ENCODE measurements at places on chromosomes 4 and X.
A peak's percentile ranks its signal among the peaks of the same experiment; 100 is the strongest.

GRCh38 chr4:139764182-139764581 lies 98.6 kb downstream of the MGST2 start:
- DNase-seq, result no peak

DNA sequence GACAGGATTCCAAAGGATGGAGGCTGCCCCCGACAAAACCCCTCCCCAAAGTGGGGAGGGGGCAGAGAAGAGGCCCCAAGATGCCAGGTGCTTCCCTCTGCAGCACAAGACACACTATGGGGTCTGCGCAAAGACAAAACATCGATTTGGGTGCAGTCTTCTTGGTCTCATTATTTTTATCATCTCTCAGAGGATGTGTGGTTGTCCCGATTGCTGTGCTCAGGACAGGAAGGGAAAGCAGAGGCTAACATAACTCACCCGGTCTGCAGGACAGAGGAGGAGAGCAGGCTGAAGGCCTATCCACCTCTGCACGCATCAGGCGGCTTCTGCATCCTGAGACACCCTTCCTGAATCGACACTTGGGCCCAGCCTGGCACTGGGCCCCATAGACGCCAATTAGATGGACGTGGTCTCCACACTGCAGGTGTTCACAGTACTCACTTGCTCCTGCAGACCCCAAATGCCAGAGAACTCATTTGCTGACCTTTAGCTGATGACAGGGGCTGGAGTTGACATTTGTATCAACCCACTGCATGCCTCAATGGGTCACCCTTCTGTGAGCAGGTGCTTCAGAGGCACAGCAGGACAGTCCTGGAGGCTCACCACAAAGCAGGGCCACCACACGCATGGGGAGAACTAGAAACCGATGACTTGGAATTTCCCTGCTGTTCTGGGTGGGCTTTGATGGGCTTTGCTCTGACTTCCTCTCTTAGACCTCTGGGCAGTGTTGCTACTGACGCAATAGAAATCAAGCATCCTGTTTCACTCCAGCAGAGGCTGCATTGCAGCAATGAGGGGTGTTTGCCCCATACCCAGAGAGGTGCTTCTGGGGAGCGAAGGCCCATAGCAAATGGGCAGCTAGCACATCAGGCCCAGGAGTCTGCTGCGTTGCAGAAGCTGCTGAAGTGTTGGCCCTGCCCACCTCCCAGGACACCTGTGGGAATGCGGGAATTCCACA lies 96.3 kb upstream of the ENPP6 start:
- DNase-seq, result no peak

DNA sequence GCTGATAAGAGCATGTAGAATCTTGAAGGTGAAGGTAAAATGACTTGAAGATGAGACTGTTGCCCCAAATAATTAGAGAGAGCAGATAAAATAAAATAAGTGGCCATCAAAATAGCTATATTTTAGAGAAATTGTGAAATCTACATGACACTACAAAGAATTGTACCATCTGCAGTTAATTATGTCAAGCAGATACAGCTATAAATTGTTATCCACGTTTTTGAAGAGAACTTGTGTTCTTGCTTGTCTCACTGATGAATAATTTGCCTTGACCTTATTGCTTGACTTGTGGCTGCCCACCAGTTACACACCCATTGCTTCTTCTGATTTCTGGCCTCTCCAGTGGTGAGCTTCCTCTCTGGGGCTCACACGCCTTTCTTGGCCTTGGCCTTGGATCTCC lies 75.8 kb upstream of the TNIP3 start:
- DNase-seq, result no peak

- no peak for DNase-seq
These were observed 1092.1 kb upstream of the PRKX start for GRCh38 chrX:4805502-4805901.

DNA sequence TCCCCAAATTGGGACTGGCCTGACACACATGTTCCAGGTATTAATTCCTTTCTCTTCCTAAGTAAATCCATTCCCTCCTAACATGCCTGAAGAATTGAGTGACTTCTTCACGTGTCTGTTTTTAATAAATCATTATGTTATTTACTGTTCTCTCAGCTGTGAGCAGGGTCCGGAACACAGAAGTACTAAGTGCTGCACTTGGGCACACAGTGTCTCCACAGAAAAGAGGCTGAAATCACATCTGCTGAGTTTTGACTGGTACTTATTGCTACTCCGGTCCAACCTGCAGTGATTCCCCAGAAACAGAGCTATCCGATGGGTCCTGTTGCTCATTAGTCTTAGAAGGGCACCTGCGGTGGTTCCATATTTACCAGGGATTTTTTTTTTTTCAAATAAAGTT lies 202.6 kb downstream of the RBM46 start:
- DNase-seq, result no peak

DNA sequence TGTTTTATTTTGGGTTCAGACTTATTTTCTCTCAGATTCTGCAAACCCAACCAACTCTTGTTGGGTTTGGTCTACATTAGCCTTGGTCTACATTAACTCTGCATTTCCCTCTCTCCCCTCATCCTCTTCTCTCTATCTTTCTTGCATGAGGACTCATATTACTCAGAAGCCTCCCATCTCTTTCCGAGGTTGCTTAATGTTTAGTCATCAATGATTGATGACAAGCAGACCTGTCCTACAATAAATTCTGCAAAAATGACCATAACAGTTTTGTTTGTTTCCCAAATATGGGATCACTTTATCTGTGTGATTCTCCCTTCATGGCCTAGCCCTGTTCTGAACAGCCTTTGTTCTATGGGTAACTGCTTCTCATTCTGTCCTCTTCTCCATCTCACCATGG lies 75.2 kb downstream of the GABRB1 start:
- no peak for DNase-seq

- DNase-seq, result no peak
These were observed 6.0 kb upstream of the CISD2 start for GRCh38 chr4:102862747-102863146.

DNA sequence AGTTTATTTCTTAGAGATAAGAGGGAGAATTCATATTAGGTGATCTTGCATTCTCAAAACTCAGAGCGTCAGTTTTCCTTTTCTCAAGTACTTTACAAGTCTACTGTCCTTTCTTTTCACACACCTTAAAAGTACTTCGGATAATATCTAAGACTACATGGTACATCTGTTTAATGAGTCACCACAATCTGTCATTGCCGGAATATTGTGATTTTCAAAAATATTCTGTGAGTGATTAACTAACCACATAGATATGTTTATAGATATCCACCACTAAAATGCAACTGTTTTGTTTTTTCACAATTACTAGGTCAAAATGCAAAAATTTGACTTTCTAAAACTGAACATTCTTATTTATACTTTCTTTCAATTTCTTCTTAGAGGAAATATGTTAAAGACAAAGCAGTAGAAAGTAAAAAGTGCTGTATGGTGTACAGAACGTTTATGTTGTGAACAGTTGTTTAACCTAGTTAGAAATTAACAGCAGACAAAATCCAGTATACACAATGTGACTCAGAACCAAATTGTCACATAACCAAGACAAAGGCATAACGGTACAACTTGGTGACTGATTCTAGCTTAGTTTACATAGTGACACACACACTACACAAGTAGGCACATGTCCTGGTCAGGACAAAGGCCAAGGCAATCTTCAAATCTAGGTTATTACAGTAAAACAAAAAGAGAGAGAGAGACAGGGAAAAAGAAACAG lies 482.9 kb downstream of the NAF1 start:
- no peak for DNase-seq

DNA sequence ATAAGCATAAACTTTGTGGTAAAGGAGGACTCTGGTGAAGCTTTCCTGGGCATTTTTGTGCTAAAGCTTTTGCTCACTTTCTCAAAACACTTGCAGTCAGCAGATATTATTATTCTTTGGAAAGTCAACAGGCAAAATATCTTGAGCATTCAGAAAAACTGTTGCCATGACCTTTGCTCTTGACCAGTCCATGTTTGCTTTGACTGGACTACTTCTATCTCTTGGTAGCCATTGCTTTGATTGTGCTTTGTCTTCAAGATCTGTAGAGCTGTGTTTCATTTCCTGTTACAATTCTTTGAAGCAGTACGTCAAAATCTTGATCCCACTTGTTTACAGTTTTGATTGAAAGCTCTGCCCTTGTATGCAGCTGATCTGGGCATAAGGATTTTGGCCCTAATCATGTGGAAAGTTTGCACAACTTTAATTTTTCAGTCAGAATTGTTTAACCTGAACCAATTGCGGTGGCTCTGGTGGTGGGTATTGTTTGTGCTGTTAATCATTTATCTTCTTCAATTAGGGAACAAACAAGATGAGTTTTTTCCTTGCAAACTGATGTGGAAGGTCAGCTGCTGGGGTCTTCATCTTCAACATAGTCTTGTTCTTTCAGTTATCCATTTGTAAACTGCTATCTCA lies 121.5 kb upstream of the NUDT6 start:
- no peak for DNase-seq

- DNase-seq, result no peak
These were observed 25.3 kb downstream of the STIM2 start for GRCh38 chr4:26885912-26886274.

- DNase-seq, result no peak
These were observed 90.2 kb downstream of the TET2 start for GRCh38 chr4:105236916-105237311.

- no peak for DNase-seq
These were observed 382.9 kb downstream of the INPP4B start for GRCh38 chr4:142463206-142463605.

DNA sequence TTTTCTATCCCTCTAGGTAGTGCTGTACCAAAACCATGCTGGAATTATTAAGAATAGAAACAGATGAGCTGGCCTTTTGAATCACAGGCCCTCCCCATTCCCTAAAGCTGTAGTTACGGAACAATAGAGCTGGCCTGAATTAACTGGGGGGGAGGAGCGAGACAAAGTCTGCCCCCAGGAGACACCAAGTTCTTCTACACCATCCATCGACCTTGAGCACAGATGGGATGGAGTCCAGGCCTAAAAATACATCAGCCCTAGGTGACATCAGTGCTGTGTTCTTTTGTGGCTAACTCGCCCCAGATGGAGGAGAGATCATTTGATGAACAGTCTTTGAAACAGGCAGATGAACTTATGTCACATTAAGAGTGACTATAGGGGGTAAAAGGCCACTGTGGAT lies 49.6 kb downstream of the LHFPL1 start:
- no peak for DNase-seq

- DNase-seq, result no peak
These were observed 46.2 kb downstream of the FHIP1A start for GRCh38 chr4:151455212-151455611.

DNA sequence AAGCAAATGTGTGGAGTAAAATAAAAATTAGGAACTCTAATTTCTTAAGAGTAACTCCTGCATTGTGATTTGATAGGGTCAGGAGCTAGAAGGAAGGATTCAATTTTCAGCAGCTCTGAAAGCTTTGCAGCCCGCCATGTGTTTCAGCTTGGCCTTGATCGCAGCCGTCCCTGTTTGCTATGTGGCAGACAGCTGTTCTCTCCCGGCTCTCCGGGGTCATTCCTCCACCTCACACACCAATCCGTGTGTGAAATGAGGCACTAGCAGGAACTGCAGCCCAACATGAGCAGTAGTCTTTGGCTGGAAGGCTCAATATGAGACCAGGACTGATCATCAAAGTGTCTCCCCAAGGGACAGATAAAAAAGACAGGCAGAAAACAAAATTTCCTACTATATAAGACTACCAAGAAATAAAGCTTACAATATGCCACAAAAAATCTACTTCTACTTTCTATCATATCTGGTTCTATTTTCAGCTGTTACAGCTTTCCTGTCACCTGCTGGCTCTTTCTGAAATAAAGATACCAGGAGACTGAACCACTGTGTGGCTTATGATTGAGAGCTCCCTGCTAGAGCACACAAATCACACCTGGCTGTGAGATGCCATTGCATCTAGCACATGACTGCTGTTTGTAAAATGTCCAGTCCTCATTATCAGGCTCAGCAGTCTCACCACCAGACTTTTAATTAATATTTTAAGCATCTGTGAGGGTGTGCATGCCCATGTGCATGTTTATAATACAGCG lies 44.1 kb upstream of the SEC24B start:
- DNase-seq, result no peak

DNA sequence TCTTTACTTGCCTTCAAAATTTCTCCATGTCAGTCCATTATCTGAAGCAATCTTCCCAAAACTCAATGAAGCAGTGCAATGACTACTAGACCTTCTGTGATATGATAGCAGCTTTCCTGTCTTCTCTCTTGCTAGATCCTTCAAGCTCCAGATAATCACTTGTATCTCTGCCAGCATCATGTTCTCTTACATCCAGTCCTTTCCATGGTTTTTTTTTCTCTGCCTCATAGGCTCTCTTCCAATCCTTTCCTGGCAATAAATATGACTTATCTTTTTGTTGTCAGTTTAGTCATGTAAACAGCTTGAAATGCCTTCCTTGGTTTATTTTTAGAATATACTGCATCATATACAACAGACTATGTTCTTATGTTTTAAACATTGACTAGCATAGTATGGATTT lies 193.5 kb downstream of the CFAP299 start:
- no peak for DNase-seq

DNA sequence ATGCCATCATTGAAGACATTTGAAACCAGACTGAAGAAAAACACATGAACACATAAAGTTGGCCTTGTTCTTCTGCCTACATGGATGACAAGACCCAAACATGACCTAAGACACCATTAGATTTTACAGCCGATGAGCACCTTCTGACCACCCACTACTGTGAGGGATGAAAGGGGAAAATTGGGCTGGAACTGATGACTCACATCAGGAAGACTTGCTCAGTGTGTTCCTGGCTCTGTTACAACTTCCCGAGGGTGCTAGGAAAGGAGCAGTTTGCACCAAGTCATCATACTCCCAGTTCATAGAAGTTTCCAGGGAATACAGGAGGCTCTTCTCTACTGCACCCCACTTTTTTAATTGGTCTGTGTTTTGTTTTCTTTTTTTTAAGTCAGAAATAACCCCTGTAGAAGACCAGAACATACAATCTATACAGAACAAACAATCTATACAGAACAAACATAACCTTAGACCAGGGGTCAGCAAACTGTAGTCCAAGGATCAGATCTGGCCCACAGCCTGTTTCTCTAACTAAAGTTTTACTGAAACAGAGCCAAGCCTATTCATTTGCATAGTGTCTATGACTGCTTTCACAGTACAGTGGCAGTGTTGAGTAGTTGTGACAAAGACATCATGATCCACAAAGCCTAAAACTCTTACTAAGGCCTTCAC lies 25.3 kb downstream of the BTC start:
- peak; percentile 33 for DNase-seq
